Activated CD4-positive, alpha-beta T cell treated with anti-CD3 and anti-CD28 coated beads, Interleukin-2, amount 10 ng/mL, durations not matched to agents 24 days and 14 days (primary cell): ENCODE measurements at places on chromosomes 16 and 17.

- DNase-seq: no peak
These were observed 4.8 kb upstream of the SIRT7 start for GRCh38 chr17:81922566-81923301.

- no peak for DNase-seq
These were observed 422.3 kb downstream of the TMEM114 start for GRCh38 chr16:8168016-8168415.

- DNase-seq: no peak
These were observed at the start of gene RARA for GRCh38 chr17:40309031-40309948. TSS of gene RARA (plus strand) at chr17:40309180. CDS start at chr17:40331219, 22,039 bp downstream.

DNA sequence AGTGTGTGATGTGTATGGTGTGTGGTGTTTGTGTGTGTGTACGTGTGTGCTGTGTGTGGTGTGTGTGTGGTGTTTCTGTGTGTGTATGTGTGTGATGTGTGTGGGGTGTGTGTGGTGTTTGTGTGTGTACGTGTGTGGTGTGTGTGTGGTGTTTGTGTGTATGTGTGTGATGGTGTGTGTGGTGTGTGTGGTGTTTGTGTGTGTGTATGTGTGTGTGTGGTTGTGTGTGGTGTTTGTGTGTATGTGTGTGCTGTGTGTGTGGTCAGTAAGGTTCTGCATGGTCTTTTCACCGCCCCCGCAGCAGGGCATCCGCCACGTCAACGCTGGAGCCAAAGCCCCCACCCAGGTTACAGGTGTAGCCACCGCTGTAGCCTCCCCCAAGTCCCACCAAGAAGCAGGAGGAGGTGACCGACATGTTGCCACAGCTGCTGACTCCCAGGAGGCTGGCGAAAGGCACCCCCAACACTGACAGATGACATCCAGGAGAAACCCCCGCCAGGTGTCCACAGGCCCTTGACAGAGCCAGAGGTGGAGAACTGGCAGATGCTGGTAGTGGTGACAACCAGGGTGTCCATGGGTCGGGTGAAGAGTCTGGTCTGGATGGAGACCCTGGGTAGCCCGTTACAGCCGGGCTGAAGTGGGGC lies 9.3 kb upstream of the KRT17 start:
- DNase-seq: no peak

DNA sequence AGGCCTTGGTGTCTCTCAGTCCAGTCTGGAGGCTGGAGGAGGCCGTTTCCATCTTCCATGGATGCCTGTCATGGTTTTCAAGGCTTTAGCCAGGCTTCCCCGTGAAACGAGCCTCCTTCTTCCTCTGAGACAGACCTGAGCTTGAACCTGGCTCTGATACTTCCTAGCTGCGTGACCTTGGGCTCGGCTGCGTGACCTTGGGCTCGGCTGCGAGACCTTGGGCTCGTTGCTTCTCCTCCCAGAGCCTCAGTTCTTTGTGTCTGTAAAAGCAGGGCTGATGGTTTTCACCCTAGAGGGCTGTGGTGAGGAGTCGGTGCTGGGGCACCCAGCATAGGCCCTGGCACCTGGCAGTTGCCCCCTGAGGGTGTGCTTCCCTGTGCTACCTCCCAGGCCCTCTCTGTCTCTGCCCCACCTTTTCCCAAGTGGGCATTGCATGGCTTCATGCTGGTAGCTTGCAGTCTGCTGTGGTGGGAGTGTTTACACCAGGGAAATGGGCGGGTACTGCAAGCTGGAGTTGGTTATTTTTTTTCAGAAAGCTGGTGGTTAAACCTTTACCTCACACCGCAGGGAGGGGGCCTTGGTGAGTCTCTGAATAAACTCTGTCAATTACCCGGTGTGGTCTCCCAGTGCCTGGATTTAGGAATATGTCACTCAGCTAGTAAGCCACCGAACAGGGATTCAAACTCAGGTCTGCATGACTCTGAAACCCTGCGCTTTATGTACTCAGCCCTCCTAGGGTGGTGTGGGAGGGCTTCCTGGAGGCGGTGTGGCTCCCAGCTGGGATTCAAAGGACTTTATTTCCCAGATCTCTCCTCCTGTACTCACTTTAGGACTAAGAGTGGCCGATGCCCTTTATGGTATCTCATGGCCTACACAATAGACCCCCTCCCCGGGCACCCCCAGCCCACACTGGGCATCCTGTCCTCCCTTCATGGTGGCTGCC lies 129.0 kb upstream of the CIBAR2 start:
- no peak for DNase-seq

DNA sequence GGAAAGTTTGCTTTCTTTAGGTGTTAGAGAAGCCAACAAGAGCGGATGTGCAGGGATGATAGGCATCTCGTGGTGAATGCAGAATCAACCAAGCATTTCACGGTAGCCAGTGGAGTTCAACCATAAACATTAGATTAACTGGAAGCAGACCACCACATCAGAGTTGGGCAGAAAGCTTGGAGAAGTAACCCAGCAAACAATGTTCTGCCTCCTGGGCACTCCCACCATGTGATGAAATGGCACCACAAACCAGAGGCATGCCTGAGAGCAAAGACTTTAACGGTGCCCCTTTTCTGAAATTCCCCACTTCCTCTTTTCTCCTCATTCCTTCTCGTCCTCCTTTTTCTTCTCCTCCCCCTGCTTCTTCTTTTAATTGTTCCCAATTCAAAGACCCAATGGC lies 193.5 kb upstream of the ANKFN1 start:
- no peak for DNase-seq
